ENCODE measurements at places on chromosomes 11 and 22.
A peak's percentile ranks its signal among the peaks of the same experiment; 100 is the strongest.

GRCh38 chr11:86969258-86969657 lies 14.1 kb upstream of the FZD4 start:
- no peak for DNase-seq

DNA sequence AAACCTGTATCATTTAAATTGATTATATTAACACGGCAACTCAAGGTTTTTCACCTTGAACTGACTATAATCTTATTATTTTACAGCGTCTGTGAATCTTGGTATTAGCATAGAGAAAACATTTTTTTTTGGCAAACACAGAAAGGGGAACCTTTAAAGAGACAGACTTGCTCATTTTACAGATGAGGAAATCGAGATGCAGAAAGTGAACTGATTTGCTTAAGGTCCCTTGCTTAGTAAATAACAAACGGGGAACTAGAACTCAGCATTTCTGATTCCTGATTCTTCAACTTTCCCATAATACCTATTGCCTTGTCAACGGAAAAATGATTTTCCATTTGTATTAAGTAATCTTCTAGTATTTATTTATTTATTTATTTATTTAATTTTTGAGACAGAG lies 33.2 kb upstream of the CECR2 start:
- no peak for DNase-seq

DNA sequence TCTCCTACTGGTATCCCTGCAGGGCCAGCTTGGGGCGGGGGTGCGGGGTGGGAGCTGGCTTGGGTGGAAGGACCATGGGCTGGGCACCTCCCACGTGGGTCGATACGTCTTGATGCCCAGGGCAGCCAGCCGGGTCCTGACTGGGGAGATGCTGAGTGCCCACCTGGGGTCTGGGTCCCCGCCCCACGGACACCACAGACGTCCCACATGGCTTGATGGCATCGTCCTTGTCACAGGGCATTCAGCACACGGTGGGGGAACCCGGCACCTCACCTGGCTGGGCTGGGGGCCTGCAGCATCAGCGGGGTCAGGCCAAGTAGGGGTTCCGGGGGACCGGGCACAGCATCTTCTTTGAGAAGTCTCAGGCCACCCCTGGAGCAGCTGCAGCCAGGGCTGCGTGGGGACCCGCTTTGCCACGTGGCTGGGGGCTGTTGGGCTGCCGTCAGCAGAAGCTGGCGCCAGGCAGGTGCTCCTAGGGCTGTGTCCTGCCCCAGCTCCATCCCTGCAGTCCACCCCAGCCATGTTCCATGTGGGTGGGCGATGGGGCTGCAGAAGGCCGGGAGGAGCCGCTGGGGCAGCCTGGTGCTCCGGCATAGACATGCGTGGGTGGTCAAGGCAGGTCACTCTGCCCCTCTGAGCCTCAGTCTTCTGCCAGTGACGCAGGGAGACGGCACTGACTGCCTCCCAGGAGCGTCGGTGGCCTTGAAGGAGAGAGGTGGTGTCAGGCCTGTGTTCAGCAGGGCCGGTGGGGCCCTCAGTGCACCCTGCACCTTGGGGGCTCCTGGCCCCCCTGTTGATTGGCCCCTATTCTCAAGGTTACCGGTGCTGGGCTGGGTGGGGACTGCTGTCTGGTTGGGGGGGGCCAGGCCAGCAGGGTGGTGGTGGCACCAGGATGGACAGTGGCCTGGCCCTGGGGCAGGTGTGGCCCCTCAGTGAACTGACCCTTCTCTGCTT lies 8.4 kb downstream of the SELENOO start:
- no peak for DNase-seq

DNA sequence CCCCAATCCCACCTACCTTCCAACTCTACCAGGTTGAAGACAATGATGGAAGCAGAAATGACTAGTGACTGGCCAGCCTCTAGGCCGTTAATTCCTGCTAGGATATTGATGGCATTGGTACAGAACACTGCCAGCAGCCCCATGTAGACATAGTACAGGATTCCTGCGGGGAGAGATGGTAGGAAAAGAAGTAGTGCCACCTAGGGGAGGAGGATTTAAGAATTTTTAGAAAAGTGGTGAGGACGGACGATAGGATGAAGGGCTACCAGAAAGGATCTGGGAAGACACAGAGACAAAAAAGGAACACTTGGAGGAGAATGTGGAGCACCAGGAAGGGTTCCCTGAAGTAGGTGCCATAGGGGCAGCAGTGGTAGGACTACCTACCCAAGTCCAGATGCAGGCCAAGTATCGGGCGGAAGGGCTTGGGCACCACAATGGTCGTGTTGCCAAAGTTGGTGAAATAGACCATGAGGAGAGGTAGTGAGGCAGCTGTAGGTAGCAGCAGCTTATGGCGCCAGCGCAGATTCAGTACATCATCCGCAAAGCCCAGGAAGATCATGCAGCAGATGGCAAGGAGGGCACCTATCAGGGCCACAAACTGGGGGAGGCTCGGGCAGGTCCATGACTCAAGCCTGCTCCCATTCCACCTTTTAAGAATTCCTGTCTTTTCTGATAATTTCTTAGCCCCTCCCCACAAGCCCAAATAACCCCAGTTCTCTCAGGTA lies 1.2 kb downstream of the DPAGT1 start:
- peak; percentile 61 for DNase-seq

DNA sequence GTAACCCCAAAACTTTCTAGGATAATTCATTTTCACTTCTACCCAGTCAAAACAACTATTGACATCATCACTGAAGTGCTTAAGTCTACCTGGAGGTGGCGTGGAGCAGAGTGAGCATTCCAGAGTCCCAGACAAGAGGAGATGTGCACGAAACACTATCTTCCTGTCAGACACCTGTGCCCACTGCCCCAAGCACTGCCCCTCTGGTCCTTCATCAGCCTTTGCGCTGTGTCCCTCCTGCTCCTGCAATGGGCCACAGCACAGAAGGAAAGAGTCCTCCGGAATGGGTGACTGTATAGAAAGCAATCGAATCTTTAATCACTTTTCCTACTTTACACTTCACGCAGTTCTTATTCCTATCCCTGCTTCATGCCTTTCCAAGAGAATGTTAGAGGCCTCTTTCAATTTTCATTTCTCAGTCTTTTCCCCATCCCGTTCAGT lies 512 bp upstream of the GRIA4 start:
- DNase-seq = peak; percentile 77

DNA sequence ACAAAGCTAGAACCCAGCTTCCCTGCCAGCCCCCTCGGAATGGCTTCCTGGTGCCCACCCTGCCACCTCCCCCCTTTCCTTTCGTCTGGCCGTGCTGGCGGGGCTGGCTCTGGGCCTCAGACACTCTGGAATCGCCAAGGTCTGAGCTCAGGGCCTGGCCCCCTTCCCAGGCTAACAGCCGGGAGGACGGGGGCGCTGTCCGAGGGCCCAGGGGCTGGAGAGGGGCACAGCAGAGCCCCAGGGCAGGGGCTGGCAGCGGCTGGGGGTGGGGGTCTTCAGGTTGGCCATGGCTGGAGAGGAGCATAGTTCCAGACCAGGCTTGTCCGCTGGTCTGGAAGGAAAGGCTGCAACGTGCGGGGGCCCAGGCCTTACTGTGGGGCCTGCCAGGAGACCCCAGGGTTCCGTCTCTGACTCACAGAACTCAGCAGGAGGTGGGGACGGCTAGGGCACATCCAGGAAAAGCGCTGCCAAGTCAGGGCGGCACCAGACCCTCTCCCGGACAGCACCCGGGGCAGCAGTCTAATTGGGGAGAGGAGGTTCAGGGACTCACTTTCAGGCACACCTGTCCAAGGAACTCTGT lies 861 bp upstream of the LTBP3 start:
- no peak for DNase-seq

- DNase-seq = no peak
These were observed 353.5 kb downstream of the TBC1D22A start for GRCh38 chr22:47115921-47116320.

GRCh38 chr22:36237462-36238372 lies 1.6 kb downstream of the APOL2 start:
- DNase-seq = no peak

GRCh38 chr11:5631969-5632635 lies 7.3 kb downstream of the TRIM34 start:
- DNase-seq = no peak
